ENCODE measurements at places on chromosomes 6 and 20.

DNA sequence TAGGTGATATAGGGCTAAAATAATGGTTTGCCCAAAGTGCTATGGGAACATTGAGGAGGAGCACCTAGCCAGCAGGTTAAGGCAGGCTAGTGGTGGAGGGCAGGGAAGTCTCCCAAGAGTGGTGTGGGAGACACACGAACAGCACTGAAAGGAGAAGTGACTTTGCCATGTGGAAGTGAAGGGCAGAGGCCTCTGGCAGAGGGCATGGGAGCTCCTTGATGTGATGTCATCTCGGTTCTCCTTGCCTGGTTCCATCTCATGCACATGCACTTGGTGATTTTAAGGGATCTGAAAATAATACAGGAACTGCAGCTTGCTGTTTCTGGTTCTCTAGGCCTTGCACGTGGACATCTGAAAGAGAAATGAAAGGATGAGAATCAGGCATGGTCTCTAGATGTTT lies 4.7 kb upstream of the MAP3K4 start:
- no peak for DNase-seq

- no peak for DNase-seq
These were observed 25.0 kb downstream of the ZDHHC14 start for GRCh38 chr6:157405986-157406385.

GRCh38 chr6:126033696-126034095 lies 47.4 kb downstream of the TRMT11 start:
- DNase-seq = peak; percentile 3

DNA sequence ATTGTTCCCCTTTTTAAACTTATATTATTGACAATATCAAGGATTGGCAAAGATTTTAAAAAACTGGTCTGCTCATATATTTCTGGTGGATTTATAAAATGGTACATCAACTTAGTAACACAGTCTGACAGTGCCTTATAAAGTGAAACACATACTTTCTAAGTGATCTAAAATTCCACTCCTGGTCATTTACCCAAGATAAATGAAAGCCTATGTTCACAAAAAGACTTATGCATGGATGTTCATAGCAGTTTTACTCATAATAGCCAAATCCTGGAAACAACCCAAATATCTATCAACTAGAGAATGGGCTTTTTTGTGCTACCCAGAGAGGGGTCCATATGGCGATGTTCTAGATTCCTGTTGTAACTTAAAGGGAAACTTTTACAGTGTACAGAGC lies 222.4 kb upstream of the FAM83B start:
- DNase-seq = no peak

GRCh38 chr6:22057962-22058361 lies 238.9 kb downstream of the PRL start:
- DNase-seq = no peak

- no peak for DNase-seq
These were observed 84.5 kb downstream of the ANKEF1 start for GRCh38 chr20:10119336-10119735.

DNA sequence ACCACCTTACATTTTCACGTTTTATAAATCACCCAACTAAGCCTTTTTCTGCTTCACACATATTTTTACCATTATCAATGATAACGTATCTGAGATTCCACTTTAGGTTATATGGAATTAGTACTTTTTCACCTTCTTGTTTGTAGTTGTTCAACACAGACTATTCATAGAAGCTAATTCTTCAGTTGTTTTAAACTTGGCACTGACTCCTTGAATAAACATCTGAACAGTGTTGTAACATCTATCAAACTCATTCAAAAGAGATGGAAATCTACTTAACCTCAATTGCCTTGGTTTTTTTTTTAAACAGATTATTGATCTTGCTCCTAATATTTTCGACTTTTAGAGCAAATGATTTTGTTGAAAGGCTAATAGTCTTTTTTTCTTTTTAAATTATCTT lies 34.2 kb downstream of the PTPRA start:
- no peak for DNase-seq

GRCh38 chr6:71977884-71978283 lies 91.5 kb downstream of the RIMS1 start:
- DNase-seq = no peak

DNA sequence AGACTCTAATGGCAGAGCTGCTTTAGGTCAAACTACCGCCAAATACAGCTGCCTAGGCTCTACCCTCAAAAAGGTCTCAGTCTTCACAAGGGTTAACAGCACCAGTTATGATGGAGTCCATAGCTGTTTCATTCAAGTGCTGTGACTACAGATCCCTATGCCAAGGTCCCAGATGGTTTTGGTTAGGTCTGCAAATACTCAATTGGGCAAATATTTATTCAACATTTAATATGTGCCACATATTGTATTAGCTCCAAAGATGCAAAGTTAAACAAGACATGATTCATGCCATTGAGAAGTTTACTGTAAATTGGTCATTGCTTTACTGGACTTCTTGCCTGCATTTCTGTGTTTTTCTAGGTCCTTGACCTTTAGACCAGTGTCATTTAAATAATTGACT lies 55.8 kb upstream of the TFAP2D start:
- no peak for DNase-seq
